ENCODE measurements at places on chromosomes 3 and 15.

DNA sequence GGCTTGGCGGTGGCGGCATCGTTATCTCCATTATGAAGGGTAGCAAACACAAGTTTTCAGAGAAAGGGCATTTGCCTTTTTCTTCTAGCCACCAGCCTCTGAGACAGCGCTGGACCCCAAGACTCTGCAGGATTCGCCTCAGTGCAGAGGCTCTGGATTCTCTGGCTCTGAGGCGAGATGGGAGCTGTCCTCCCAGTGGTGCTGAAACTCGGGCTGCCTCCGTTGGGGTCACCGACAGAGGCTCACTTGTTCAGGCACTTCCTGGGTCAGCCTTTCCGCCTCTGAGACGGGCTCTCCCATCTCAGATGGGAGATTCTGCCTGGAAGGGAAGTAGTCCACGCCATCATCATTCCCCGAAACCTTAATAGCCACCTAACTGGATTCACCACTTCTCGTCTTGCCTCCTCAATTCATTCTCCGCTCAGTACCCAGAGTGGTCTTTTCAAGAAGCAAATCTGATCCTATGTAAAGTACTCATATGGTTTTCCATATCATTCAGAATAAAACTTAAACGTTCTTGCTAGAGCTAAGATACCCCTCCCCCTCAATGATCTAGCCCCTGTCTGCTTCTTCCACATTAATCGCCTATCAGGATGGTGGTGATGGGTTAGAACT, 76.9 kb downstream of the RHCG start:
- DNase-seq: peak; percentile 46

GRCh38 chr15:42107473-42107872, 13.1 kb upstream of the PLA2G4D start:
- DNase-seq: no peak

- no peak for DNase-seq
These were observed 12.1 kb downstream of the HEMK1 start for GRCh38 chr3:50581459-50581842.

DNA sequence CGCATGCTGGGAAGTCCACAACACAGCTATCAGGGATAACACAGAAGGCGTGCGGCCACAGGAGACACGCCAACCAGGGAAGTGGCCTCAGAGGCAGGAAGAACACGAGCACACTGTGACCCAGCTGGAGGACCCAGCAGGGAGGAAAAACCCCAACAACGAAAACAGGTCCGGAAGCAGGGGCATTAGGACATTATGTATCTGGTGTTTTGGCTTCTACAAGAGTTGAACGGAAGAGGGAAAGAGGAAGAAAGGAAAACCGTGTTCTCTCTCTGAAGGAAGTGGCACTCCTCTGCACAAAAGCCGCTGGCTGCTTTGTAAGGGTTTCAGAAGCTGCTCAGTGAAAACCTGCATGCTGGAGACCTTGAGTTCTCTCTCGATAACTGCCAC, 61.8 kb downstream of the HACD2 start:
- DNase-seq: no peak

- peak; percentile 99 for DNase-seq
These were observed 16.1 kb downstream of the AMOTL2 start for GRCh38 chr3:134357914-134358811.

- peak; percentile 53 for DNase-seq
These were observed 51.0 kb upstream of the ARL8B start for GRCh38 chr3:5071061-5071460.

DNA sequence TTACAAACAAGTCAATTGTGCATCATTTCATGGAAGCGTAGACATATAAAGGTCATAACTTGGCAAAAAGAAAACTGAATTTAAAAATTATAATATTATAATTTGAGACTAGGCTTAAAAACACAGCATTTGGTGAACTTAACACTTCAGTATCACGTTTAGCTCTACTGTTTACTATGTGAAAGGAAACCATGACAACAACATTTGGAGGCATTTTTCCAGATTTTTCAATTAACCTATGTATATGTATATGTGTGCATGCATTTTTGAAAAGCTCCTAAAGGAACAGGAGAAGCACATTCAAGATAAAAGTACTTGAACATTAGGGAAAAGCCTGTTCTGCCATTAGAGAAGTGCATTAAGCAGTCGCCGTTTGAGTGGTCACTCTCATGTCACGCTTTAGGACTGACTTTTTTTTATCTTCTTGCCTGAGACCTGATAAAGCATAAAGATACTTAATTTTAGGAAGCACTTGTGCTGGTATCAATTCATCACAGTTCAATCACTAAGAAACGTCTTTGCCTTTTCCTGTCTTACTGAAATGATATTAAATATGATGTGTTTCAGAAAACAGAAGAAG, 156.0 kb downstream of the NAALADL2 start:
- DNase-seq: no peak

GRCh38 chr3:4720316-4721075, 227.3 kb downstream of the ITPR1 start:
- peak; percentile 59 for DNase-seq

- no peak for DNase-seq
These were observed 30.9 kb upstream of the CLK3 start for GRCh38 chr15:74584779-74585178.

DNA sequence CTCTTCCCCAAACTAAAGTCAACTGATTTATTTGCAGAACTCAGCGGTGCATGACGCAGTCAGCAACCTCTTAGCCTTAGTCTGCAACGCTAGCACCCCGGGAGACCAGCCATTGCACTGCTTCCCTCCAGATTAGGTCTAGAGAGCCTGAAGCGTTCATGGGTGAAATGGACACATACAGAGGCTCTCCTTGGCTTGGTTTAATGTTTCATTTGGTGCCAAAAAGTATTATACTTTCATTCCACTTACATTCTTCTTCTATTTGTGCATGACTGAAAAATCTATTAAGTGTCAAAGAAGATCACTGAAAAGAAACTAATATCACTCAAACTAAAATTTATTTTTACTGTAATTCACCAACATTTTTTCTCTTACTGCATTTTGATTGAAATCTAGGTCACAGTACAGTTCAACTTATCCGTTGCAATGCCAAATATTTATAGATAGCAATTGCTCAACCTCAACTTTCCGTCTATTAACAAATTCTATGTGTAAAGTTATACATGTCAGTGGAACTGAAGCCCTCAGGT, 116.2 kb downstream of the ROBO1 start:
- no peak for DNase-seq

GRCh38 chr3:15387735-15388134, 39.6 kb downstream of the METTL6 start:
- DNase-seq: no peak

DNA sequence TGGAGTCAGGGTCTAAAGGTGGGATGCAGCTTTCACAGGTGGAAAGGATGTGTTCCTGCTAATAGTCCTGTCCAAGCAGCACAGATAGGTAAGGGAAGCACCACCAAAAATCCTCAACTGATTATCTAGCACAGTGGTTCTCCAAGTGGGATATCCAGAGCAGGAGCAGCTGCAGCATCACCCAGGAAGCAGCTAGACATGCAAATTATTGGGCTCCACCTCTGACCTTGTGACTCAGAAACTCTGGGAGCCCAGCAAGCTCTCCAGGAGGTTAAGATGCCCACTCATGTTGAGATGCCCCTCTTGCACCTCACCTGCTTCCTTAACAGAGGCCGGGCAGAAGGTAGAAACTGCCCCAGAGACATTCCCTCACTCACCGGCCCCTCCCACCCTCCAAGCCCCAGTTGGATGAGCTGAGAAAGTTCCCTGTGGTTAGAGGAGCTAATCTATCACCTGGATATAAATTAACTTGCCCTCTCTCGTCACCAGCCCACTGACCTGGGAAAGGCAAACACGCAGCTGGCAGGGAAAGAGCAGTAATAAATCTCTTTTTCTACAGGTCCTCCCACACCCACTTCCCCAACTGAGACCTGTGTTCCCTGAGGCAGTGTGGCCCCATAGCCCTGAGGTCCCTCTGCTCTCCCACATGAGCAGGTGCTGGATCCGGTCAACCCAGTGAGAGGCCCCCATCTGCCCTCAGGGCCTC, 39.3 kb downstream of the ADCY5 start:
- no peak for DNase-seq

GRCh38 chr3:195897081-195897852, 11.1 kb downstream of the TNK2 start:
- peak; percentile 72 for DNase-seq

- DNase-seq: no peak
These were observed 21.3 kb downstream of the COLQ start for GRCh38 chr3:15500107-15500724.

DNA sequence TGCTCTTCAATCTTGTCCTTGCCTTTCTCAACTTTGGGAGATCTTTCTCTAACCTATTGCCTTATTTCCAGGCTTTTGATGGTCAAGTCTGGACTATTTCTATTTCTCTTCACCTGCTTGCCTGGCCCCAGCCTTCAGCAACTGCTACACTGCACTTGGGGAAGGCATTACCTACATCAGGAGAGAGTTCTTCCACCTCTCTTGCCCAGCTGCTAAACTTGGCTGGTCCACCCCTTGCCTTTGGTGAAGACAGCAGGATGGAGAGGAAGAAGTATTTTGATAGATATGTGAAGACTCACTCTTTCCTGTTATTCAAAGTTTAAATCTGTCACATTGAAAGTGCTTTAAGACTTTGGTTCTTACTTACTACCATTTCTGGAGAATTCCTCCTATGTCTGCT, 574.8 kb downstream of the ZPLD1 start:
- no peak for DNase-seq

GRCh38 chr15:71790081-71790480, 20.3 kb upstream of the NR2E3 start:
- peak; percentile 61 for DNase-seq

GRCh38 chr3:119349354-119350041, 55.3 kb downstream of the ARHGAP31 start:
- no peak for DNase-seq

DNA sequence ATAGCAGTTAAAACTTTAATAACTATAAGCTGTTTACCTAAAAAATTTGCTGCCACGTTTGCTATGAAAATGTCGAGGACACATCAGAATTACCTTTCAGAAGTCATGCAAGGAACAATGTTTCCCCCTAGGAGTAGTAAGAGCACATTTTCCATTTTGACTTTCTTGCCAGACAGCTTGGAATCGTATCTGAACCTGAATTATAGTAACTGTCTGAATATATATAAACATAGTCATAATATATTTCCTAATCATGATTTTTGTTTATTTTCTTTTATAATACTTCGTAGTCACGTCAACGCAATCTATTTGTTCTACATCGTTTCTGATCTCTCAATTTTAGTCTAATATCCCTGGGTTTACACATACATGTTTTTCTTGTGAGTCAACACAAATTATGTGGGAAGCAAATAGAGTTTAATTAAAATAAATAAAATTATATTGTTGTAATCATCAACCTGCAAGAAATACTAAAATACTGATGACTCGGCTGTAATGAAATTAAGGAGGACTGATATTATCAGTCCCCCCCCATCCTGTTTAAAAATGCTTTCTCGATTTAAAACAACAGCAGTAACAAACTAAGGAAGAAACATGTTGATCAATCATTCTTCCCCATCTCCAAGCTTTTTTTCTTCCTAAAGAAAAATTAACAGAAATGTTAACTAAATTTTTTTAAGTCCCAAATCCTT, 78.4 kb downstream of the MME start:
- no peak for DNase-seq

DNA sequence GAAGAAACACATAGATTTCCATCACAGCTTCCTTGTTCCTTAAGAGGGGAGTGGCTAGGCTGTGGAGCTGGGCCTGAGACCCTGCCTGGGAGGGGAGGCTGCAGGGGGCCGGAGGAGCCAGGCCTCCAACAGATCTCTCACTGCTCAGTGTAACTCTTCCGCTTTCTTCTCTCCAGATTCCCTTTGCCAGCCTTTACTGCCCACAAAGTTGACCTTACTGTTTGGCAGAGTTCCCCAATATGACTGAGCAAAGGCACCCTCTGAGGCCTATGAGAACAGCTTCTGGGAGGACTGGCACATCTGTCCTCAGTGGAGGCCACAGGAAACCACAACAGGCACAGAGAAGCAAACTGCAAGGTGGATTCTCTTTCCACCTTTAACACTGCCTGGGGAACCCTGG, 38.1 kb downstream of the SLCO2A1 start:
- peak; percentile 17 for DNase-seq

GRCh38 chr3:17013571-17013970, 128.8 kb downstream of the PLCL2 start:
- no peak for DNase-seq

DNA sequence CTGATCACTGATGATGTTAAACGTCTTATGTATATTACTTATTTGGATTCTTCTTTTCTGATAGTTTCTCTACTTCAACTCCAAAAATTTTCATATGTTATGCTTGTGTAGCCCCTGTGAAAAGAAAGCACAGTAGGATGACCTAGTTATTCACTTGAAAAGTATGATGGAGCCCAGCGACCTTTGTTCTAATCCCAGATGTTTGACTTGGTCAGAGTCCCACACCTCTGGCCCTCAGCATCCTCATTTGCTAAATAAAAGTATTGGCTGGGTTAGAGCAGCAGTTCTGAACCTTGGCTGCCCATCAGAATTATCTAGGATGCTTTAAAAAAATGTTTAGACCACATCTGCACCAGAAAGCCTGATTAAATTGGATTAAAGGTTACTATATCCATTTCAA, 173.7 kb downstream of the ATG7 start:
- peak; percentile 45 for DNase-seq

- DNase-seq: no peak
These were observed 292.8 kb upstream of the ZNF717 start for GRCh38 chr3:76078101-76078500.

DNA sequence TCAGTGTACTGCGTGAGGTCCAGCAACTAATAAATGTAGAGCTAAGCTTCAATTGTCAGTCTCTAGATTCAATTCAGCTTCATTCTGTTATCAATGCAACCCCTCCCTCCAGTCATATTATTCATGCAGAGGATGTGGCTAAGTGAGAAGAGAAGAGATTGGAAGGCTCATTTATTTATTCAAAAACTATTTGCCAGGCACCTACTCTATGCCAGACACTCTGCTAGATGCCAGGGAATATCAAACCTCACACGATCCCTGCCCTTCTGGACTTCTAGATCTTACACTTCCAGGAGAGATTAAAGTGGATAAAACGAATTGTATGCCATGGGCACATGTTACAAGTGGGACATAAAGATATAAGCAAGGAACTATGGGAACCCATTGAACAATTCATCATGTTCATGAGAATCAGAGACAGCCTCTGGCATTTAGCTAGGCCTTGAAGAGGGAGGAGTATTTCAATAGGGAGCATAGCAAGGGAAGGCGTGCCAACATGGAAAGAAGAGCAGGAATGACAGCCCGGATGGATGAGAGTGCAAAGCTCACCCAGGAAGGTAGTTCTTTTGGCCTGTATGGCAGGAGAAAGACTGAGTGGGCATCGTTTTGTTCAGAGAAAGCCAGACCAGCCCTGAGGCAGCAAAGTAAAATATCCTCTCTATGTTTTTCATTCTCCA, 75.4 kb downstream of the FGF12 start:
- DNase-seq: no peak

- peak; percentile 81 for DNase-seq
These were observed 225.6 kb upstream of the ROPN1 start for GRCh38 chr3:124217542-124217941.

GRCh38 chr3:108590460-108590859, 938 bp downstream of the DZIP3 start:
- DNase-seq: peak; percentile 20

- no peak for DNase-seq
These were observed 528 bp upstream of the NIT2 start for GRCh38 chr3:100333970-100334487.

GRCh38 chr3:138331143-138331894, 1.7 kb upstream of the NME9 start:
- DNase-seq: no peak

- no peak for DNase-seq
These were observed 1.1 kb upstream of the INTS14 start for GRCh38 chr15:65611888-65612615.

Data from fibroblast of skin of back (primary cell).